ENCODE measurements at places on chromosomes 2 and 18.
A peak's percentile ranks its signal among the peaks of the same experiment; 100 is the strongest.

DNA sequence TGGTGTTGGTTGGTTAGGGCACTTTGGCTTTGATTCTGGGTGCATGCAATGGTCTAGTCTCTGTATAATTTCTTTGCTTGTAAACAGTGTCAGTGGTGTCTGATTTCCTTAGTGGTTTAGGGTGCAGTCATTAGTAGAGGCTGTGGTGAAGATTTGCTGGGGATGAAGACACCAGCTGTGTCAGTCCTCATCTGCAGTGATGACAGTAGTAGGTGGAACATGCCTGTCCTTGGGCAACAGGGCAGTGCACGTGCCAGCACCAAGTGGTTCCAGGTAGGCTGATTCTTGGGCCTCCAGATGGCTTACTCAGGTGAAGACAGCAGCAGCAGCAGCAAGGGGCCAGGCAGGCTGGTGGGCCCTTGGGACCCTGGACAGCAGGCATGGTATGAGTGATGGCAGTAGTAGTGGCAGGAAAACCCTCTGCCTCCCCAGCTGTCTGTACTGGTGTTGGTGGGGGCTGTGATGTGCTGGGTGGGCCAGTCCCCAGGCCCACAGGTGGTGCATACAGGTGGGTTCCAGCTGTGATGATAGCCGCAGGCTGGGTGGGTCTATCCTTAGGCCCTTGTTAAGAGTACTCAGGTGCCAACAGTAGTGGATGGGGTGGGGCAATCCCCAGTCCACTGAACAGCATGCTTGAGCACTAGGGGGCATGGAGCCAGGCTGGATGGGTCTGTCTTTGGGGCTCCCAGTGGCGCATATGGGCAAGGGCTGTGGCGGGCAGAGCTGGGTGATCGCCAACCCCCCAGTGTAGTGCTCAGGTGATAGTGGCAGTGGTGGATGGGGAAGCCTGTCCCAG is 140.7 kb upstream of the THUMPD2 start:
- no peak for DNase-seq
- H3K4me1 ChIP-seq: peaks cover 9% of the 10 kb centered on the region
- H3K27me3 ChIP-seq: no peaks in the 10 kb centered on the region

- no peaks in the 10 kb centered on the region for H3K4me1 ChIP-seq
- peaks cover 8% of the 10 kb centered on the region for H3K36me3 ChIP-seq
- no peak for DNase-seq
- H3K4me3 ChIP-seq: no peak overlapping the region
- no peak overlapping the region for H3K27ac ChIP-seq
Observed at GRCh38 chr2:215668378-215668775, 232.5 kb upstream of the FN1 start.

- peaks cover 12% of the 10 kb centered on the region for H3K4me1 ChIP-seq
- H3K36me3 ChIP-seq: no peaks in the 10 kb centered on the region
- DNase-seq: peak; percentile 1
- H3K27ac ChIP-seq: no peak overlapping the region
- H3K27me3 ChIP-seq: peaks cover 45% of the 10 kb centered on the region
Observed at GRCh38 chr2:176553685-176554100, 284.5 kb downstream of the MTX2 start.

- H3K36me3 ChIP-seq: no peaks in the 10 kb centered on the region
- peaks cover 5% of the 10 kb centered on the region for H3K4me1 ChIP-seq
- H3K4me3 ChIP-seq: no peak overlapping the region
- no peak overlapping the region for H3K27ac ChIP-seq
Observed at GRCh38 chr2:195337597-195337996, 319.4 kb upstream of the SLC39A10 start.

GRCh38 chr2:179336782-179337534 is 72.3 kb upstream of the SESTD1 start:
- H3K36me3 ChIP-seq: no peaks in the 10 kb centered on the region
- no peaks in the 10 kb centered on the region for H3K27me3 ChIP-seq
- H3K27ac ChIP-seq: no peak overlapping the region
- peaks cover 19% of the 10 kb centered on the region for H3K4me1 ChIP-seq

GRCh38 chr2:9311488-9311887 is 104.9 kb downstream of the ASAP2 start:
- H3K27ac ChIP-seq: no peak overlapping the region

GRCh38 chr18:30093376-30093775 is 949.2 kb downstream of the DSC3 start:
- no peak overlapping the region for H3K4me3 ChIP-seq
- no peak for DNase-seq

DNA sequence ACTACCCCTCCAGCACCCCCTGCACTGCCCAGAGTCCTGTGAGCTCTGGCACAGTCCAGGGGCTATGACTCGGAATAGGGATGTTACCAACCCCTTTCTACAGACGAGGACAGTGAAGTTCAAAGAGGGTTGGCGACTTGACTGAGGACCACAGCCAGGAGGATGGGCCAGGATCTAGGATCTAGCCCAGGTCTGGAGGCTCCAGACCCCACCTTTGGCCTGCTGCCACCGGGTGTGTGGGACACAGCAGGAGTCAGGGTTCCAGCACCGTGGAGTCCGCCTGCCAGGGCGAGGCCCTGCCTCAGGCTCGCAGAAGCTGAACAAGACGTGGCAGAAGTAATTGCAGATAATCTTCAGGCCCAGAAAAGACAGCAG is 37.9 kb upstream of the GPC1 start:
- no peak for DNase-seq
- no peak overlapping the region for H3K4me3 ChIP-seq
- H3K4me1 ChIP-seq: no peaks in the 10 kb centered on the region
- no peak overlapping the region for H3K27ac ChIP-seq

DNA sequence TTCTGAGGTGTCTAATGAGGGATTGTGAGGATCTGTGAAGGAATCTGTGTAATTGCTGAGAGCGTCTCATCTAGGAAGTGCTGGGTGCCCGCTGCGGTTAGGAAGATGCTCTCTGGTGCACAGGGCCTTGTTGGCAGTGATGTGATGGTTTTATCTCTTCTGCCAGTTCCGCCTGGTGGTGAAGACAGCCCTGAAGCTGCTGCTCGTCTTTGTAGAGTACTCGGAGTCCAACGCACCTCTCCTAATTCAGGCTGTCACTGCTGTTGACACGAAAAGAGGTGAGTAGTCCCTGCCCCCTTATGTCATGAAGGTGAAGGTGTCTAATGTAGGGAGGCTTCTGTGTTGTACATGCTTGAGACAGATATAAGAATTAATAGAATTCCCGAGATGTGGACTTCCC is 234.2 kb downstream of the TPGS2 start:
- H3K36me3 ChIP-seq: no peaks in the 10 kb centered on the region
- DNase-seq: no peak
- no peaks in the 10 kb centered on the region for H3K4me1 ChIP-seq
- no peak overlapping the region for H3K4me3 ChIP-seq
- no peaks in the 10 kb centered on the region for H3K27me3 ChIP-seq

DNA sequence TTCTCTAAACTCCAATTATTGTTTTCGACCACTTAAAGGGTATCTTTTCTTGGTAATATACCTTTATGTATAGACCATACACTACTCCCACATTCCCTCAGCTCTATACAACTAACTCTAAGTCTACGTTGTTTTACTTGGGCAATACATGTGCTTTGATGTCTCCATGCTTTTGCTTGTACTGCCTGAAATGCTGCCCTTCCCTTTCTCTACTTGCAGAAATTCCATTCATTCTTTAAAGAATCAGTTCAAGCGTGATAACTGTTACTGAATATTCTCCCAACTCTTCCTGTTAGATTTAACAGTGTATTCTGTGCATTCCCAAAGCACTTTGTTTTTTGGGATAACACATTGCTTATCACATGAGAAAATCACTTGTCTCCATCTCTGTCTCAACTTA is 157.0 kb upstream of the AQP4 start:
- H3K27ac ChIP-seq: no peak overlapping the region
- no peaks in the 10 kb centered on the region for H3K4me1 ChIP-seq
- no peaks in the 10 kb centered on the region for H3K36me3 ChIP-seq
- no peak for DNase-seq
- H3K4me3 ChIP-seq: no peak overlapping the region

- peaks cover 10% of the 10 kb centered on the region for H3K36me3 ChIP-seq
- H3K27ac ChIP-seq: no peak overlapping the region
- no peak overlapping the region for H3K4me3 ChIP-seq
- DNase-seq: no peak
Observed at GRCh38 chr2:151543876-151544275, 134.2 kb downstream of the RIF1 start.

DNA sequence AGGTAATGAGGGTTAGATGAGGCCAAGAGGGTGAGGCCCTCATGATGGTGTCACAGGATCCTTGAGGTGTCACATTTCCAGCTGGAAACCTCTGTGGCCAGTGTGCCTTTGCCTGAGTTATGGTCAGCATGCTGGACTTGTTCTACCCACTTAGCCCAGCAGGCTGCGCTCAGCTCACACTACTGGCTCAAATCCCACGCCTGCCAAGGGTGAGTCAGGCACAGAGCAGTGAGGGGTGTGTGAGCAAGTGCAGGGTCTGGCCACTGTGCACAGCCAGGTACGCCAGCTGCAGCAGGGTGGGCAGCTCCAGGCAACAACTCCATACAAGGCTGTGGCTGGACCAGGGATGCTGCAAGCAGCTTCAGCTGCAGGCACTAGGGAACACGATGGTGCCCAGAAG is 616.6 kb upstream of the FSHR start:
- H3K27ac ChIP-seq: no peak overlapping the region
- H3K27me3 ChIP-seq: no peaks in the 10 kb centered on the region
- no peaks in the 10 kb centered on the region for H3K36me3 ChIP-seq
- no peak for DNase-seq
- H3K4me3 ChIP-seq: no peak overlapping the region

DNA sequence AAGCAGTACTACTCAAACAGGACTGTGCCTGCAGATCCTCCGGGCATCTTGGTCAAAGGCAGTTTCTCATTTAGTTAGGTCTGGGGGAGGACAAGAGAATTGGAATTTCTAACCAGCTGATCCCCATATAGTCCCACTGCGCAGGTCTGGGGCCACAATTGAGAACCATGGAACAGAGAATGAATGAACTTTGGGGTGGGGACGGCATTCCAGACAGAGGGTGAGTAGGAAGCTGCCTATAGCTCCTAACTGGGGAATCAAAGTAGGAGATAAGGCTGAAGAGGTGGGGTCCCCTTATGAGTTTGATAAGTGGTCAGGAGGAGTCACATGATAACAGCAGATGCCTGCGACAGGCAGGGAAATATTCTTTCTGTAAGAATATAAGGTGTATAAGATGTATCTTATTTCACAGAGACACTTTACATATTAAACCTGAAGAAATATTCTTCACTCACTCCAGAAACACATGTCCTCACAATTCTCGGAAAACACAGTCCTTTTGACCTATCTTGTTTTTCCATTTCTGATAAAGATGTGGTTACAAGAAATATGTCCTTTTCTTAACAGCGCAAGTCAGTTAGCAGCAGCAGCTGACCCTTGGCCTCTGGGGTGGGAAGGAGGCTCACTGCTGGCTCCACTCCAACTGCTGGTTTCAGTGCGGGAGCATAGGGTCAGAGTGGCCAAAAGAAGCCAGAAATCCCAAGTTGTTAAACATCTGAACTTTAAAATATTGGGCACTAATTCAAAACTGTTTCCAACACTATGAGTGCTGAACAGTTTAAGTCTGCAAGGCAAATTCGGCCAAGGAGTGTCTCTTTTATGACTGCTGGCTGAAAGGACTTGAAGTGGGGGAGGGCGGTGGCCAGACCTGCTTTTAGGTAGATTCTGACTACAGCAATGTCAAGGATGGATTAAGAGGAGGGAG is 12.6 kb upstream of the TMEM214 start:
- no peak for DNase-seq
- H3K36me3 ChIP-seq: no peaks in the 10 kb centered on the region
- no peak overlapping the region for H3K27ac ChIP-seq
- H3K4me1 ChIP-seq: no peaks in the 10 kb centered on the region
- H3K4me3 ChIP-seq: no peak overlapping the region

DNA sequence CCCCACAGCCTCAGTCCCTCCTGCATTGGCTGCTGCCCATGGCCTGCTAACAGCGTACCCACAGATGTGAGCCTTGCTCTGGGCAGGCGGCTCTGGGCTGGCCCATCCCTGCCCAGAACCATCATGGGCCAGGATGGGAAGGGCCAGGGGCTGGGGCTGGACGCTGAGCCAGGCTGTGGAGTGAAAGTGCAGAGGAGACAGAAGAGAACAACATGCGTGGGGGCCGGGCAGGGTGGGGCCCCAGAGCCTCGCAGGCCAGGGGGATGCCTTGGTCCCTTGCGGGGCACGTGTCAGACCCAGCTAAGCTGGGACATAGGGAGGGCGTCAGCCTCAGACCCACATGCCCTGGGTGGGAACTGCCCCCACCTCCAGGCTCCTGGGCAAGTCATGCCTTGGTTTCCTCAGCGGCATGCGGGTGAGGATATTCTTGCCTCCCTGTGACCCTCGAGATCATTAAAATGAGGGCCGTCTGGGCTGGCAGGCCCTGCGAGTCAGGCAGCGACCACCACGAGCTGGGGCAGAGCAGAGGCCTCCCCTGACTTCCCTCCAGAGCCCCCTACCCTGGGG is 27.3 kb downstream of the GPC1 start:
- H3K4me3 ChIP-seq: no peak overlapping the region
- H3K36me3 ChIP-seq: no peaks in the 10 kb centered on the region
- H3K4me1 ChIP-seq: no peaks in the 10 kb centered on the region

GRCh38 chr2:65666156-65666725 is 233.8 kb upstream of the SPRED2 start:
- peaks cover 50% of the 10 kb centered on the region for H3K27me3 ChIP-seq
- H3K27ac ChIP-seq: no peak overlapping the region
- H3K36me3 ChIP-seq: peaks cover 19% of the 10 kb centered on the region
- peaks cover 7% of the 10 kb centered on the region for H3K4me1 ChIP-seq

DNA sequence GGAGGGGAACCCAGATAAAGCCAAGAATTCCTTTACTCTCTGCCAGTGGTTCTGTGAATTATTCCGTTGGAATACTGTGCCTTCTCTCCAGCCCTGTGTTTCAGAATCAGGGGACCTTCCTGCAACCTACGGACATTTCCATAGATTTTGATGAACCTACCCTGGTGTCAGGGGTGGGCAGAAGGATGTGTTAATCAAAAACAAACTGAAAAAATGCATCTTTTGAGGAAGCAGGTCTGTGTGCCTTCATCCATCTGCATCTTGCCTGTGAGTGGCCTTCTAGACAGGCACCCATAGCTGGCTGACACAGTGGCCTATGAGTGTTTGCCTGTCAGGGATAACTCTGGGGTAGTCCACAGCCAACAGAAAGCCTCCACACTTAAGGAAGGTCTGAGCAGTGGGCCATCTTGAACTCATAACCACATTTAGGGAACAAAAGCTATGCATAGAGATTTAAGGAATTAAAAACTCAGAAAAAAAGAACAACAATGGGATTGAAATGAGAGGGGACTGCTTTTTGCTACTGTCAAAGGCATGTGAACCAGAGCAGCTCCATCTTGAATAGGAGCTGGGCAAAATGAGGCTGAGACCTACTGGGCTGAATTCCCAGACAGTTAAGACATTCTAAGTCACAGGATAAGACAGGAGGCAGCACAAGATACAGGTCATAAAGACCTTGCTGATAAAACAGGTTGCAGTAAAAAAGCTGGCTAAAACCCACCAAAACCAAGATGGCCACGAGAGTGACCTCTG is 45.9 kb upstream of the ITGA6 start:
- H3K4me3 ChIP-seq: no peak overlapping the region
- no peak for DNase-seq
- H3K27ac ChIP-seq: no peak overlapping the region
- peaks cover 6% of the 10 kb centered on the region for H3K27me3 ChIP-seq
- peaks cover 14% of the 10 kb centered on the region for H3K4me1 ChIP-seq
- H3K36me3 ChIP-seq: no peaks in the 10 kb centered on the region

- DNase-seq: no peak
- H3K36me3 ChIP-seq: no peaks in the 10 kb centered on the region
- no peak overlapping the region for H3K27ac ChIP-seq
- peaks cover 55% of the 10 kb centered on the region for H3K27me3 ChIP-seq
- H3K4me1 ChIP-seq: no peaks in the 10 kb centered on the region
- no peak overlapping the region for H3K4me3 ChIP-seq
Observed at GRCh38 chr2:232351686-232352510, 26.7 kb upstream of the ALPP start.
